ENCODE measurements at places on chromosomes 2 and 18.

- no peak for DNase-seq
Measured at GRCh38 chr2:102180687-102180999, 6.2 kb upstream of the IL1RL2 start.

GRCh38 chr2:112465382-112465781 is 16.6 kb upstream of the TTL start:
- no peak for DNase-seq

DNA sequence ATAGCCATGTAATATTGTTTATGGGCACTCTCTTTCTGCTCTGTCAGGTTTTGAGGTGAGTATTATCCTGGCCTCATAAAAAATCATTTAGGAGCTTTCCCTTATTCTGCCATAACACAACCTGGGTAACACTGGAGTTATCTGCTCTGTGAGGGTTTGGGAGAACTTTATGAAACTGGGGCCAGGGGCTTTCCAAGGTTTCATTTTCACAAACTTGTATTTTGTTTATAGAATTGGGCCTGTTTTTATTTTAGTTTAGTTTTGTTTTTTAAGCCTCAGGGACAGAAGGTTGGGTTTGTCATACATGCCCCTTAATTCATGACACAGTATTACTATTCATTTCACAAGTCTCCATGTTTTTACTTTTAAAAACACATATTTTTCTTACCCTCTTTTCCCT is 83.5 kb downstream of the IRS1 start:
- DNase-seq = no peak

GRCh38 chr2:120596990-120597594 is 138.6 kb upstream of the GLI2 start:
- DNase-seq = no peak

- DNase-seq = no peak
Measured at GRCh38 chr2:172296267-172297046, 130.9 kb upstream of the ITGA6 start.

GRCh38 chr2:8191427-8191826 is 490.4 kb upstream of the ID2 start:
- no peak for DNase-seq

DNA sequence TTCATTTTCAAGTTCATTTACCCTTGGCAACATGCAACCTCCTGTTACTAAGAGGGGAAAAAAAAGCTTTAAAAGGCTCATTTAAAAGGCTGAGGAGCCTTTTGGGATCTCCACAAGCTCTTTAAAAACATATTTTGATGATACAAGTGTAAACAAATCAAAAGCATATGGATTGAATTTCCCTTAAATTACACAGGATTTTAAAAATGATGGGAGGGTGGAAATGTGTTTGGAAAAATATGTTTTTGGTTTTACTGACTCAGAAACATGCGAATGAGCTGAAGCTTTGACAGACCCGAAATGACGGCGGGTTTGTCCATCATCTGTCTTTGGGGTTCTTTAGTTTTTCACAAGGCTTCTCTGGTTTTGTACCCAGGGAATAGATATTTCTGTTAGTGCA is 180.6 kb upstream of the CCDC68 start:
- DNase-seq = no peak

- DNase-seq = no peak
Measured at GRCh38 chr18:49699303-49699702, 114.0 kb downstream of the ACAA2 start.

DNA sequence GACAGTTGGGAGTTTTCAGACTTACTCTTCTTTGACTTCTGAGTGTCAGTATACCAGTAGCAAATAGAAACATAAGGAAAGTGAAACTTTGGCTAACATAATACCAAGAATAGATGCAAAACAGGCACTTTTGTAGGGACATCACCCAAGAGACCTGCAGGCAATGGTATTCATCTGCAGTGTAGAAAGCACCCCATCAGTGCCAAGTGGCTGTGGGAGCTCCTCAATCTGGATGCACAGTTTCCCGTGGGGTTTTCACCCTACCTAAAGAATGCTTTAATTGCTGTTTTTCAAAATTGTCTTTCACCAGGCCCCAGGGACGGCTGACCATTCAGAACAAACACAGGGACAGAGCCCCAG is 96.6 kb upstream of the GPR45 start:
- DNase-seq = no peak

DNA sequence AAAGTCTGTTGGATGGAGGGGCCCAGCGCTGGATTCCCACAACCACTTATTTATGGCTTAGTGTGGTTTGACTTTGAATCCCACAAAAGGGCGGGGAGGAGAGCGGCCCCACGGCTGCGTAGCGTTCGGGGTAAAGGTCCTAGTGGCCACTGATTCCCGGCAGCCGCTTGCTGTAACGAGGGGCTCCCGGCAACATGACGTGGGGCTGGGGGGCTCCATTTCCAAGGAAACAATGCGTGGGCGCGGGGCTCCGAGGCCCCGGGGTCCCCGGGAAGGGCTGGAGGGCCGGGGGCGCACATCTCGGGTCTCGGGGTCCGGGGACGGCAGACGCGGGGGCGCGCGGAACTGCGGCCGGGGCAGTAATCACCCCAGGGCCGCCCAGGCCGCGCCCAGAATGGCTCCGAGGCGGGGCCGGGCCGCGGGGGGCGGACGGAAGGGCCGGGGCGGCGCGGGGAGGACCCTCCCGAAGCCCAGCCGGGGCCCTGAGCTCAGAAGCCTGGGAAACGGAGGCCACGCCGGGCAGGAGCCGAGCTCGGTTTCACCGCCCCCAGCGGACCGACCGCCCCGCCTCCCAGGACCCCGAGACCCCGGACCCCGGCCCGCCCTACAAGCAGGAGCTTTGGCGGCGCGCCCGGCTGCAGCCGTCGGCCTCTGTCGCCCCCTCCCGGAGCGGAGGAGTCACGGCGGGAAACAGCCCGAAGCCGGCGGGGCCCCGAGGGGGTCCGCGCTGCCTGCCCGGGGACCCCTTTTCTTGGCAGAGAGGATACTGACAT is 11.9 kb upstream of the MLPH start:
- peak; percentile 82 for DNase-seq

DNA sequence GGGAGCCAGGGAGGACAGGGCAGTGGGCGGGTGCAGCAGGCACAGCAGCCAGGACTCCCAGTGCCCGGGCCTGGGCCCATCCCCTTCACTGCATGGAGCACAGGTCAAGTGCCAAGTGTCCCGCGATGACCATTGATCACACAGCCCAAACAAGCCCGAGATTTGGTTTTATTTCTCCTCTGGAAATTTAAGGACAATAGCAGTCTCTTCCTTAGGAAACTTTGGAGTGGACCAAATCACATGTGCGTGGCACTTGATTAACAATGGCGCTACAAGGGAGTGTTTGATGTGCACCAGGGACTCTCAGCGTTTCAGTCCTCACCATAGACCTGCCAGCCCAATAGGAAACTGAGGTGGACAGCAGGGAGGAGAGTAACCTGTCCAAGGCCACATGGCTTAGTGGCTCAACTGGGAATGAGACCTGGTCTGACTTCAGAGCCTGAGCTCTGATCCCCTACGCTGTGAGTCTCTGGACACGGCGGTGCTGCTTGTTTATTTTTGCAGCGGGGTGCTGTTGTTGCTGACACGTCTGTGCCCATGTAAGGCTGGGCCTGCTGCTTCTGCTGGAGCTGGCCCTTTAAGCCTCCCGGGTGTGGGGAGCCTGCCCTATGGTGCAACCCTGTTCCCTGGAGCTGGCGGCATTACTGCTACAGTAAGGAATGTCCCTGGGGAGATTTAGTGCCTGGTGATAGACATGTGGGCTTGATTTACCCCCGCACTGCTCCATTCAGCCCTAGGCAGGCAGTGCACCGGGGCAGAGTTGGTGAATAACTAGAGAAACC is 194.2 kb downstream of the INHBB start:
- DNase-seq = no peak

DNA sequence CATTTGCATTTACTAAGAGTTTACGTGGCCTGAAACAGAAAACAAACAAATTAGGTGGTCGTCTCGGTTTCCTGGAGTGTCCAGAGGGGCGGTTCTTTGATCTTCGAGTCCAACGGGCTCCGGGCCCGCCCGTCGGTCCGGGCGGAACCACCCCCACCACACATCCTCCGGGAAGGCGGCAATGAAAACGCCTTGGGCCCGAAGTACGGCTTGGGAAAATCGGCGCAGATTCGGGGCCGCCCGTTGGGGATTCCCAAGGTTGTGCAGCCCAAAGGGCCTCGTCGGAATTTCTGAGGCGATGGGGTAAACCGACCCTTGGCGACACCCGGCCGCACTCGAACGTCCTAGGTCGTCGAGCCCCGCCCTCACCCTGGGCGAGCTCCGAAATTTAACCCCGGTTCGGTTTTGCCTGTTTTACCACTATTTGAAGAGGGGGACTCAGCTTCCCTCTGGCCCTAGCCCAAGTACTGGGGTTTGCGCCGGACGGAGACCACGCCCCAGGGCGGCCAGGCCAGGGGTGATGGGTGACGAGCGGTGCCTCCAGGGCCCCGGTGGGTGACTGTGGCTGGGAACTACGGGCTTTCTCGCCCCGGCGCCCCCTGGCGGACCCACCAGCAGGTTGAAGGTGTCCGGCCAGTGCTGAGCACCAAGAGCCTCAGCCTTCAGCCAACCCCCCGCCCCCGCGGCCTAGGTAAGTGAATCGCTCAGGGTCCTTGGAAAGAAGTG is 1.9 kb upstream of the CFAP53 start:
- peak; percentile 90 for DNase-seq
